ENCODE measurements at places on chromosomes 6 and 20.

DNA sequence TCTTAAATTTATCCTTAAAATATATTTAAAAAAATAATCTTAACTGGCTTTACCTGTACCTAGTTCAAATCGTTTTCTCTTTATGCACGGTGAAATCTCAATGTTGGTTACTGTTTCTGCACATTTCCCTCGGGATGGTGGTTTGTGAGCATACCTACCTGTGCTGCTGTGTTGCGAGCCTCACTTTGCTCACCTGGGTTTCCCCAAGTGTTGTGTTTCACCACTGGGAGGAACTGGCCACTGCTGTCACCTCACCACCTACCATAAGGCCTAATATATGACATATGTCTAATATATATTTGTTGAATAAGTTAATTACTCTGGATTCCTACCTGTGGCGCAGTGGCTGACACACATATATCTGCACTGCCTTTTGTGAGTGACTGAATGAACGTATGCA lies 493.5 kb upstream of the FLRT3 start:
- DNase-seq: no peak

GRCh38 chr20:47944682-47945081 lies 159.4 kb upstream of the SULF2 start:
- no peak for DNase-seq

DNA sequence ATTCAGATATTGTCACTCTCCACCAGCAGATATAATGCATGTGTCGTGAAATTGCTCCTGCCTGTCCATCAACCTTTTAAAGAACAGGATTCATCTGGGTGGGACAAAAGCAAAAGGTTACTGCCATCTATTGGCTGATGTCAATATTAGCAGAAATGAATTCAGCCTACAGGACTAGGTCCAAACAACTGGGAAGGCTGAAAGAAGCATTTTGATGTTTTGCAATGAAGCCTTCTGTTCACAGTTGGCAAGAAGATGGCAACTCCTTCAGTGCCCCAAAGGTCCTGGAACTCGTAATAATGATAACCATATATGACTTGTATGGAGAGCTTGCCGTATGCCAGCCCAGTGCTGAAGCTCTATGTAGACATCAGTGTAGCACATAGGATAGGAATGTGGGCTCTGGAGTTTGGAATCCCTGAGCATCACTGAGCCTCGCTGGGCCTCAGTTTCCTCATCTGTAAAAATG lies 7.5 kb downstream of the BCAS1 start:
- DNase-seq: peak; percentile 46

GRCh38 chr20:20741087-20742045 lies 28.9 kb upstream of the RALGAPA2 start:
- DNase-seq: no peak

DNA sequence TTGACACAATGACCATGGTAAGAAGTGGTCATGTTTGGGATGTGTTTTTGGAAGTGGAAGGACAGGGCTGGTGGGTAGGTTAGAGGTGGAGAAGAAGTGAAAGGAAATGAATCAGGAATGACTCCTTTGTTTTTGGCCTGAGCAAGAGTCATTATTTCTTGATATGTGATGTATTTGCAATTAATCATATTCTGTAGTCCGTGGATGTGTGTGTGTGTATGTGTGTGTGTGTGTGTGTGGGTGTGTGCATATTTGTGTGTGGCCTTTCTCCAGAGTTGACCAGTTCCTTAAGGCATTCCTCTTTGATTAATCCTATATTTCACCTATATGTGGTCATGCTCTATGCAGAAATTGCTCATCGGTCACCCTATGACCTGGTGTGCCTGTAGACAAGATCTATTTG lies 130.7 kb downstream of the UTRN start:
- no peak for DNase-seq

DNA sequence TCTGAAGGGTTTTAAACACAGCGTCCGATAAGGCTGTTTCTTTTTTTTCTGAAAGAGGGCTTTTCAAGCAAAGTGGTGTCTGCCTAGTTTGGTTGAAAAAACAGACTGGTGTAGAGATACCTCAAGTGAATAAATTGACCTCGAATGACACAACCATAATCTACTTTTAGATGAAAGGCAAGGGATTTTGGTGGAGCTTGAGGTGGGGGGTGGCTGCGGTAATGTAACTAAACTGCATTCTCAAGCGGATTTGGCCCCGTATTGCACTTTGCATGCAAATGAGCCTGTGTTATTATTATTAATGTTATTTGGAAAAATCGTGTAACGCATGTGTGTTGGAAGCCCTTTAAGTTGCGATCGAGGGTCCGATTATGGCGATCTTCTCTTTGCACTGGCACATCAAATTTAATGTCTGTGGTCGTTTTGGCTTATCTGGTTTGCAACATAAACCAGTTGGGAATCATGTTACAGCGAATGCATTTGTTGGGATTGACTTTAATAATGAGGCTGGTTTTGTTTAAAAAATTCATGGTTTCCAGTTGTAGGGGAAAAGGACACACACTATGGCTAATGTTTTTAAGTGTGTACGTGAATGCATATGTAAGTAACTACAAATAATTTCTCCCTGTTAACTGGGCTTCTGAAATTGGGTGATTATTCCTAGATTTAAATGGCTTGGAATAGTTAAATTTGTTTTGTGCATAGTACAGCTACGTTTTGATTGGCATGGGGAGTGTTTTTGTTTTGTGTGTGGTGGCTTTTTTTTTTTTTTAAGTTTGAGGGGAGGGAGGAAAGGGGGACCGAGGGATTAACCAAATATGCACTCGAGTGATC lies 1.0 kb downstream of the JARID2 start:
- DNase-seq: peak; percentile 43

- DNase-seq: no peak
These were observed 4.1 kb downstream of the FAM210B start for GRCh38 chr20:56362833-56363413.

GRCh38 chr20:21189761-21190523 lies 64.1 kb downstream of the KIZ start:
- DNase-seq: peak; percentile 95

DNA sequence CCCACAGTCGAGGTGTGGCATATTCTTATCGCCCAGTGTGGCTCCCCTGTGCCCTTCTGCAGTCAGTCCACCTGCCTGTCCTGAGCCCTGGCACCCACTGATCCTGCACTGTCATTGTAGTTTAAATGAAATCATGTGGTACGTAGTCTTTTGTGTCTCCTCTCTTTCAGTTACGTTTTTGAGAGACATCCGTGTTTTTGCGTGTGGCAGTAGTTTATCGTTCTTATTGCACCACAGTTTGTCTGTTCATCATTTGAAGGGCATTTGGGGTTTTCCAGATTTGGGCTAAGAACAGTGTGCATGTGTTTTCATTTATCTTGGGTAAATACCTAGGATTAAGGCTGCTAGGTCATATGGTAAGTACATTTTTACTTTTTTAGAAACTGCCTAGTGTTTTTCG lies 49.3 kb downstream of the SPATA2 start:
- no peak for DNase-seq

DNA sequence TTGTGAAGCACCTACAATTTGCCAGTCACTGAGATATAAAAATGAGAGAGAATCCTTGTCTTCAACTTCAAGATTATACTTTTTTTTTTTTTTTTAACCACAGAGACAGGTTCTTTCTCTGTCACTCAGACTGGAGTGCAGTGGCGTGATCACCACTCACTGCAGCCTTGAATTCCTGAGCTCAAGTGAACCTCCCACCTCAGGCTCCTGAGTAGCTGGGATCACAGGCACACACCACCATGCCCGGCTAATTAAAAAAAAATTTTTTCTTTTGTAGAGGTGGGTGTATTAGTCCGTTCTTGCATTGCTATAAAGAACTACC lies 51.6 kb upstream of the PMEPA1 start:
- no peak for DNase-seq

- DNase-seq: peak; percentile 85
These were observed 9.2 kb downstream of the NRN1 start for GRCh38 chr6:5997420-5997987.

DNA sequence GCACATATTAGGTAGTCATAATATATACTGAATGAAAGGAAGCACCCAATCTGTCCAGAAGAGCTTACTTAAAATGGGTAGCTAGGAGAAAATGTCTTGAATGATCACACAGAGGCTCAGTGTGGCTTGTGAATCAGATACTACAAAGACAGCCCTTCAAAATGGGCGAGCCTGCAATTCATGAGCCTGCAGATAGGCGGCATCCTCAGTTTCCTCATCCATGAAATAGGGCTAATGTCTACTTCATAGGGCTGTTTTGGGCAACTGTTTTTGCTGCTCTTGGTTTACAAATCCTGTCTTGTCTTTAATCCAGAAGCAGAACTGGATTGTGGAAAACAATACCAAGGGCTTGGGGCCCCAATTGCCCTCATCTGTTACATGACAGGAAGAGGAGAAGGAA lies 129.3 kb upstream of the KCNK16 start:
- peak; percentile 10 for DNase-seq

DNA sequence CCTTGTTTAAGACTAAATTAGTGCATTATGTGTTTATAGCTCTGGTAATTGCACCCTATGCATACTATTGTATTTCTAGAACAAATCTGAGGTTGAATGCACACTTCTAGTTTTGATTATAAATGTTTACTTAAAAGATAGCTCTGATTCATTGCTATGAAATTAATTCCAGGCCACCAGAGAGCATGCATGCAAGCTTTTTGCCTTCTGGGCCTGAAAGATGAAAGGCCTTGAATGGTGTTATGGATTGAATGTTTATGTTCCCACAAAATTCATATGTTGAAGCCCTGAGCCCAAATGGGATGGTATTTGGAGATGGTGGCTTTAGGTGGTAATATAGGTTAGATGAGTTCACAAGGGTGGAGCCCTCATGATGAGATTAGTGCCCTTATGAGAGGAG lies 695.0 kb upstream of the MAP3K7 start:
- no peak for DNase-seq

DNA sequence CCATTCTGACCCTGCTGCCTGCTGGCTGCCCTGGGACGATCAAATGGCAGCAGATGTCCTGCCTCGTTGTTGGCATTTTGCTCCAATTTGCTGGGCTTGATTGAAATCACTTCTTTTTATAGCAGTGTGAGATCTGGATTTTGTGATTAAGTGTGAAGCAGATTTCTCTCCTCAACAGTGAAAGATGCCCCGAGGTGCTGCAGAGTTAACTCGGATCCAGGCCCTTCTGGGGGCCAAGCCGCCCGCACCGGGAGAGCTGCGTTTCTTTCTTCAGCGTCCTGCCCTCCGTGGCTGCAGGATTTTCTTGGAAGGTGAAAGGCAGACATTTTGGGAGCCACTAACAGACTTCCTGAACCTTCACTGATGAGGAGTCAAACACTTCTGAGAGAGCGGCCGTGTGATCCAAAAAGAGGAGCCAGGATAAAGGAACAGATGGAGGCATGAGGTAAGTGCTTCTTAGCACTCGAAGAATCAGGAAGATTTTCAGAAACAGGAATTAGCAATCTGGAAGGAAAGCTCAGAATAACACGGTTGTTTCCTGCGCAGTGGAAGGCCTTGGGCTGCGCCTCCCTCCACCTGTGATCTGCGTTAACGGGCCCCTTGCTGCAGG lies 139.5 kb upstream of the AFDN start:
- no peak for DNase-seq

- DNase-seq: no peak
These were observed 302.9 kb downstream of the TFAP2A start for GRCh38 chr6:10111975-10112374.

DNA sequence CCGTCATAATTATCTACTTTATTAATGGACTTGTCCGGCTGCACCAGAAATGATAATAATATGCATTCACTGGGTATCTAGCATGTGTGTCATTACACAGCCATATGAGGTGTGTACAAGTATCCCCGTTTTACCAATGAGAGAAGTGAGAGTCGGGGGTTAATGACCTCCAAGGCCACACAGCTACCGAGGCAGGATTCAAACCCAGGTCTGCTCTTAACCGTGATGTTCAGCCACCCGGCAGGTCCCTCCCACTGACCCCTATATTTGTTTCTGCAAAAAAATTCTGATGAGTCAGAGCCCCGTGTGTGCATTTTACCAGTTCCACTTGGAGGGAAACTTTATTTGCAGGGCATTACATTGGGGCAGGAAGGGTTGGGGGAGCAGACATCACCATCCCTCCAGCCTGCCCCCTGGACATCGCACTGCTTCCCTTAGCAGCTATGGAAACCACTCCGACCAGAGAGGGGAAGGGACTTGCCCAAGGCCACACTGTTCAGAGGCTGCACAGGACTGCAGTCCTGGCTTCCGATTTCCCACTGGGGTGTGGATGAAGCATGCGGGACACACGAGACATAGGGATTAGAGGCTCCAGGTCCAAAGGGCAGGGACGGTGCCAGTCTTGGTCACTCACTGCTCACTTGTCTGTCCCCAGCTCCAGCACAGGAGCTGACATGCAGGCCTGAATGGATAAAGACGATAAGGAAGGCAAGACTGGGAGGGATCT lies 10.1 kb upstream of the SRC start:
- no peak for DNase-seq

DNA sequence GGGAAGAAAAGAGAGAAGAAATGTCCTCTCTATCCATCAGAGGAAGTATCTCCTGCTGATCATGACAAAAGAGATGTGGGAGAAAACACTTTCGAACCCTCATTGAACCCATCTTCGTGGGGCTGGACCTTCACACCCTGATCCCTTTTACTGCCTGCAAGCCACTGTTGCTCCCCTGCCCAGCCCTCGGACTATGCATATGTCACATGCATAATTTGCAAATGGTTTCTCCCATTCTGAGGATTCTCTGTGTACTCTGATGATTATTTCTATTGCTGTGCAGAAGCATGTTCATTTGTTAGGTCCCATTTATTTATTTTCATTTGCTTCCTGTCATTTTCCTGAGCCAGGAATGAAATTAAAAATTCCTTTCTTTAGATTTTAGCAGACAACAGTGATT lies 64.7 kb downstream of the DNAAF9 start:
- DNase-seq: no peak

GRCh38 chr6:36818756-36819155 lies 20.5 kb downstream of the CPNE5 start:
- DNase-seq: no peak

DNA sequence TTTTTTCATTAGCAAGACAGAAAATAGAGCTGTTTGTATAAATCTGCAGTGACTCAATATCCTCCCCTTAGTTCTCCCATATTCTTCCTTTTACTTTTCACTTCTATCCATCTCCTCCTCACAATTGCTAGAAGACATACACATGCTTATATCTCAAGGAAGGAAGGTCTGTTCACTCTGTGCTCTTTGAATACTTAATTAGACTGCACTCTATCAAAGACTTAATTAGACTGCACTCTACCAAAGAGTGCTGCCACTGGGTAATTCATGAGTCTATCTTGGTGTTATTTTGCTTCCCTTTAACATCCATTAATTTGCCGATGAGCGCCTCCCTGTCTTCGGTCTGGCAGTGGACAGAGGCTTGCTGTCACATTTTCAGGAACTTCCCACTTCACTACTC lies 241.9 kb downstream of the ADGB start:
- no peak for DNase-seq

- DNase-seq: no peak
These were observed 84.1 kb downstream of the RNF182 start for GRCh38 chr6:14008809-14009208.

DNA sequence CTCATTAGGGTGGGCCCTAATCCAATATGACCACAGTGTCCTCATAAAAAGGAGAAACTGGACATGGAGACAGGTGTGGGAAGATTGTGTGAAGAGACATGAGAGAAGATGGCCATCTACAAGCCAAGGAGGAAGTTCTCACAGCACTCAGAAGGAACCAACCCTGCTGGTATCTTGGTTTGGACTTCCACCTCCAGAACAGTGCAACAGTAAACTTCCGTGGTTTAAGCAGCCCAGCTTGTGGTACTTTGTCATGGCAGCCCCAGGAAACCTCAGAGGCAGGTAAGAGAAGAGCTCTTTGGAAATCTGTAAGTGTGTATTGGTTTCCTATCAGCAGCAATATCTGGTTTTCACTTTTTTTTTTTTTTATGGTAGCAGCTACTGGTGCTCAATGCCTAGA lies 16.5 kb upstream of the CNKSR3 start:
- no peak for DNase-seq

- DNase-seq: no peak
These were observed 739.7 kb upstream of the POU3F2 start for GRCh38 chr6:98094696-98095095.

Measured in neural progenitor cell (in vitro differentiated cells).